NB4 (cell line): ENCODE measurements at places on chromosomes 2 and 18.

DNA sequence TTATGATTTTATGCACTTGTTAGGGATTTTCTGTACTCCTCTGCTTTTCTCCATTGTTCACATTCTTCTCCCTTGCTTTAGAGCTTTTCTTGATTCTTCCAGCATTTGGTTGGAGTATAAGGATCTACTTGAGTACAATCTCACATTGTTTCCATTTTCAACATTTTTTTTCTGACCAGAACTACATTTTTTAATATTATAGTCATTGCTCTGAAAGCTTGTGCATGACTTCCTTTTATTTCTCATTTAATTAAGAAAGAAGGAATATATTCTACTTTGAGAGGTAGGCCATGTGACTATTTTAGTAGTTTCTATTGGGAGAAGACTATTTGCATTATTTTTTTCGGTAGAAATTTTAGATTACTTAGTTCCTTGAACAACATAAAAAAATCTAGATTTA is 200.4 kb downstream of the TMEM247 start:
- no peak for DNase-seq

GRCh38 chr2:150570712-150571111 is 83.2 kb upstream of the RND3 start:
- no peak for DNase-seq

DNA sequence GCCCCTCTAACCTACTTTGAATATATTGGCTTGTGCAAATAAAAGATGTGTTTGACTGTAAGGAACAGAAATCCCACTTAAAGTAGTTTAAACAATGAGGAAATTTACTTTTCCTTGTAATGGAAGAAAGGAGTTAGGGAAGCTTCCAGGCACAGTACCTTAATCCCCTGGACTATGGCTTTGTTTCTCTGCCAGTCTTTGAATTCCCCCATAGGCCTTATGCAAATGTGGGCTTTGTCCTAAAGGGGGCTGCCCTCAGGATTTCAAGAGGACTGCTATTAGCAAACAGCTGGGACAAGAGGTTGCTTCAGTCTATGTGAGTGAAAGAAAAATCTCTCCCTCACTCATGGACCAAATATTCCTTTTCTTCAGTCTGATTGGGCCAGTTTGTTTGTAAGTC is 255.1 kb upstream of the THSD7B start:
- no peak for DNase-seq

- DNase-seq = peak; percentile 45
Measured at GRCh38 chr2:159562248-159562647, 54.1 kb downstream of the BAZ2B start.

DNA sequence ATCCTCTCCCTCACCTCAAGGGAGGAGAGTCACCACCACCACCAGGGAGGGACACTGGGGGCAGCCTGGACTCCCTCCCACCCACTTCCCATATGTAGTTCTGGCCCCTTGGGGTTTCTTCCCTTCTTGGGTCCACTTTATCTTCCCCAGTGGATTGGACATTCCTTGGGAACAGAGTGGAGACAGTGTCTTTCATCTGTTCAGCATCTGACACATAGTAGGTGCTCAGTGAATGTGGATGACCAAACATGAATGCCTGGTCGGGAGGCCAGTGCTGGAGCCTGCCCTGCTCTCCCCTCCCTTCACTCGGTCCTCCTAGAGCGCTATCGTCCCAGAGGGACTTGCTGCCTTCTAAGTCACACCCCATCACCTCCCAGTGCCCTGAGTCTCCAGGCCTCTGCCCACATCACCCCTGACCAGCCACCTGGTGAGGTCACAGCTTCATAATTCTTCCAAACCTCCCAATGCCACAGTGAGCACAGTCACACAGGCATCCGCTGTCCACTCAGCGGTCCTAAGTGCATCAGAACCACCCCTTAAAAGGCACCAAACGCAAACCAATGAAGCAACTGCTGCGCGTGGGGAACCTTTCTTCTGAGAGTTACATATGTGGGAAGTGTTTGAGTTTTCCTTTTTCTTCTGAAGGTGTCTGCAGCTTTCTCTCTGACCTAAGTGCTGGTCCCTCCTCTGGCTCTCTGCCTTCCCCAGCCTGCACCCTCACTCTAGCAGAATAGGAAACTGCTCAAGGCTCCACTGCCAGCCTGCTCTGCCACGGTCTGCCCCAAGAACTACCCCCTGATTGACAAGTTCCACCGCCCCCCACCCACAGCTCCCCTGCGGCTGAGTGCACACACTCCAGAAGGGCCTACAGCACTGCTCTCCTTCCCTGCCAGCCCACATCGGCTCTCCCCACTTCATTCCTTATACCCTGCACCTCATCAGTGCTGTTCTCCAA is 7.2 kb upstream of the SFXN5 start:
- peak; percentile 46 for DNase-seq

- peak; percentile 58 for DNase-seq
Measured at GRCh38 chr2:42169874-42170521, 845 bp downstream of the EML4 start.

DNA sequence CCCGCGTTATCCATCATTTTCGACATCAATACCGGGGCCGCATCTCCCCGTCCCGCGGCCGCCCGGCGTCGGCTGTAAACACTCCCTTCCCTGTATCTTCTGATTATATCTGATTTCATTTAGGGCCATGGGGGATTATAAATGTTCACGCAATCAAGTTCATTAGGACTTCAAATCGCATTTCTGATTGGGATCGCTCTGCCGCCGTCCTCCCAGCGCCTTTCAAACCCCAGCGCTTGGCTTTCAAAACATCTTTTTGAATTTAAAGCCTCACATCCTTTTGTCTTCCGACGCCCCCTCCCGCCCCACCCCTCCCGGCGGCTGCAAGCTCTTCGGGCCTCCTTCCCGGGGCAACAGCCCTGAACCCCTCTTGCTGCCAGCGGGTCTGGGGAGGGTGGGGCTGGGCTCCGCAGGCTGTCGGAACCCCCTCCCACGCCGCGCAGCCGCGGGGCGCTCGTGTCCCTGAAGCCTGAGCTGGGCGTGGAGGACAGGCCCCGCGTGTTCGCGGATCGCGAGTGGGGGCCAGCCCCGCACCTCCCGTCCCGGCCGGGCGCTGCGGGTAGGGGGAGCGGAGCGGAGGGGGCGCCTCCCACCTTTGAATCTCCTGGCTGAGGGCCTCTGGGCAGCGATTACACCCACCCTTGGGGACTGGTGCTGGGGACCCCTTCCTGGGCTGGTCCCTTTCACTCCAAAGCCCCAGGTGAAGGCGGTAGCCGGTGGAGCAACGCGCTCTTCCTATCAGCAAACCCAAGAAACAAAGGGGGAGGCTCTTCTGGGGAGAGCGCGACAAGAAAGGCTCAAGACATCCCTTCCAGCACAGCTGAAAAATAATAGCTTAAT is 11.3 kb upstream of the GBX2 start:
- no peak for DNase-seq

- DNase-seq = peak; percentile 40
Measured at GRCh38 chr2:235106874-235107639, 155.2 kb downstream of the SH3BP4 start.

- DNase-seq = no peak
Measured at GRCh38 chr2:189129971-189130370, 49.6 kb downstream of the COL5A2 start.

DNA sequence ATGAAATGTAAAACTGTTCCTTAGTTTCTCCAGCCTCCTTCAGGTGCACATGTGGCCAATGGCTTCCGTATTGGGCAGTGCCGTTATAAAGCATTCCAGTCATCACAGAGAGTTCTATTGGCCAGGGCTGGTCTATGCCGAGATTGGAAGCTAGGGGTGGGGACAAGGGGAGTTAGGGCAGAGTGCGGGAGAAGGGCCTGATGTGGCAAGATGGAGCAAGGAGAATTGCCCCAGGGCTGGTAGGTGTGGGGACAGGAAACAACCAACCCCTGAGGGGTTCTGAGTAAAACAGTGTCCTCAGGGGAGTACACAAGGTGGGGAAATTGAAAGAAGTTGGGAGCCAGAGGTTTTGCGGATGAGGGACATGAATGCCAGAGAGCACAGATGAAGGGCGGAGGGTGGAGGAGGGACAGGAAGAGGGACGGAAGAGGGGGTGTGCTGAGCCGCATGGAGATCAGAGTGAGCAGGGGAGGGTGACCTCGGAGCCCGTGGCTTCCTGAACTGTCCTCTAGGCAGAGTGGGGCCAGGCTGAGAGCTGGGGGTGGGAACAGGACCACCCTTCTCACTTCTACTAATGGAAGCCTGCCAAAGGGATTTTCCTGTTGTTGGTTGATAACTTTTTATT is 9.1 kb upstream of the ATP6V1C2 start:
- DNase-seq = peak; percentile 29

DNA sequence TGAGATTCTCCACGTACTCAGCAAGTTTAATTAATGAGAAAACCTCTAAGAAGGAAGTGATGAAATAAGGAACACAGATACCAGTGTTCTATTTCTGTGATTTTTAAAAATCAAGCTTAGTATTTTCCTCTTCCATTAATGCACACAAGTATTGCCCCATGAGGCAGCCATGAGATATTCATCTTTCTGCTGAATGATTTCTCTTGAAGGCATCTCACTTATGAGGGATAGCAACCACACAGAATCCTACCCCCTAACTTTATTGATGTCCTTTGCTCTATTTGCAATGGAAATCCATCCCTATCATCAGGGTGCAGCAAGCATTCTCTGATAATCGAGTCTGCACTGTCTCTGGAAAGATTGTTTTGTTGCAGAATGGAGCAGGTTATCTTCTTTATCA is 244.1 kb upstream of the NRP2 start:
- DNase-seq = no peak

GRCh38 chr2:128640166-128640844 is 321.6 kb upstream of the HS6ST1 start:
- DNase-seq = no peak

DNA sequence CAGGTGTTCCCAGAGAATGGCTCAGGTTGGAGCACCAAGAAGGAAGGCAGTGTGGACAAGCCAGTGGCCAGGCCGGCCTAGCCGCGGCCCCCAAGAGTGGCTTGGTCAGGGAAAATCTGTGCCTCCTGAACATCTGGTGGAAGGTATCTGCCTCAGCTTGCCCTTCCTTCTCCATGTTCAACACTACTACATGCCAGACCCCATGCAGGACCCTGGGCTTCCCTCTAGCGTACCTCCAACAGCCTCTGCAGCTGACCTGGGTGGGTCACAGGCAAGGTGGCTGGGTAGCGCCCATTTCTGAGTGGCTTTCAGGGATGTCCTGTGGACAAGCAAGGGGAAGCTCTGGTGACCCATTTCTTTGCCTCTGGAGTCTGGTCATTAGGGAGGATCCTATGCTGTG is 7.7 kb downstream of the WNT10A start:
- no peak for DNase-seq

DNA sequence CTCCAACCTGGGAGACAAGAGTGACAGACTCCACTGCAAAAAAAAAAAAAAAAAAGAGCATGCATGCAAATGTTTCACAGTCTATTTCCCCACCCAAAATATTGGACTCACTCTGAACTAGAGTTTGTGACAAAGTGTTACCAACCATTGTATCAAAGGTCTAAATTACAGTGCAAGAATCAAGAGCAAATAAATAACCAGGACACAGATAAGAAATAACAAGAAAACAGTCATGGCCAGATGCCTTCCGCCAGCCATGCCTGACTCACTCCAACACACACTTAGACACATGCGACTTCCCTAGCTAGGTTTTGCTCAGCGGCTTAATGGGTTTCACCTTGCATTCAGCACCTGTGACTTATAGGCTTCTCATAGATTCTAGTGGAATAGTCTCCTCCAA is 62.8 kb downstream of the CYB5A start:
- no peak for DNase-seq

DNA sequence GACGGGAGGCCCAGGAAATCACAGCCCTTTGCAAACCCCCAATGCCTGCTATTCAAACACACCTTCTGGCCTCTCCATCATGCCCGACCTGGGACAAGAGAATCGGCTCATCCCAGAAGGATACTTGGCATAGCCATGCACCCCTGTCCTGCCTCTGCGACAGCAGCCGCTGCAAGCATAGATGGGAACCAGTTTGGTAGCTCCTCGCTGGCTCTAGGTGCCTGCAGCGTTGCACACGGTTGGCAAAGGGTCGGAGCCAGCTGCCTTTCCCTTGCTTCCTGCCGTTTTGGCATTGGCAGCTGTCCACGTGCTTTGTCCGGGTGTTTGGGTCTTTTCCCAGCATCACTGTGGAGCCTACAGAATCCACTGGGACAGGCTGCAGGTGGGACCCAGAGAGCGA is 76.9 kb downstream of the TWIST2 start:
- no peak for DNase-seq

- DNase-seq = no peak
Measured at GRCh38 chr2:2149379-2149778, 181.7 kb downstream of the MYT1L start.

- no peak for DNase-seq
Measured at GRCh38 chr18:59743566-59743965, 46.3 kb upstream of the CCBE1 start.

- no peak for DNase-seq
Measured at GRCh38 chr2:205089958-205090357, 544.7 kb downstream of the PARD3B start.

- DNase-seq = peak; percentile 46
Measured at GRCh38 chr2:28610583-28611201, 114.8 kb downstream of the PLB1 start.

- no peak for DNase-seq
Measured at GRCh38 chr2:10388954-10389560, 59.1 kb downstream of the ODC1 start.

DNA sequence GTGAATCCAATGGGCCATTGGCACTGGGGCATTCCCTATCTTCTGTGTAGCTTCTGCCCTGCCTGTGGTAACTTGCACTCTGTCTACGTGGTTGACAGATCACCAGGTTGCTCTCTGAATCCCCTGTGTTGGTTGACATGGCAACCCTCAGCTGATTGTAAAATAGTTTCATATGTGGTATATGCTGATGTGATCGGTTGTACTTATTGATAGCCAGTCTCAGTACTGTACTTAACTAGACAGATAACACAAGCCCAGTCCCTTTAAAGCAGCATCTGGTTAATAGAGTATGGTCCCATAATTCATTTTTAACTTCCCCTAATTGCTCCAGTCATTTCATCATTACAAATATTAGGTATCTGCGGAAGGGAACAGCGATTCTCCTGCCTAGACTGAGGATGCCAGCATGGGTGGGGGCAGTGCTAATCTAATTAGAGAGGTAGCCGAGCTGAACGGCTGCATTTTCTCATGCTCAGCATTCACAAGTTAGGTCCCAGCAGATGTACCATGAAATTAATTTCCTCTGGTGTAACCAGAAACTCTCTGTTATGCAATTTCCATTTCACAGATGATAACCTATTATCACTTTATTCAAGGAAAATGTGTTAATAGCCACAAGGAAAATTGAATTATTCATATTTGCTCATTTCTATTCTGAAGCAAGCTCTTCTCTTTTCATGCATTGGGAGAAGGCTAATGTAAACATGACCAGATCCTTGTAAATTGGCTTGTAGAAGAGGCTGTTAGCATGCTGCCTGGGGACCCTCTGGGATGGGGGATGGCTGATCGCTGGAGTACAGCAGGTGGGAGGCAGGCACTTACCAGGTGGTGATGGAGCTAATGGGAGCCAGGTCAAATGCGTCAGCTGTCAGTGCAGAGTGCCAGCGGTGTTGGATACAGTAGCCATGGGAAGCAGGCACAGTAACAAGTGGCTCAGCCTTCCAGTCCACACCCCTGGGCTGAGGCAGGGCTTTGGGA is 608.3 kb downstream of the GALR1 start:
- no peak for DNase-seq

DNA sequence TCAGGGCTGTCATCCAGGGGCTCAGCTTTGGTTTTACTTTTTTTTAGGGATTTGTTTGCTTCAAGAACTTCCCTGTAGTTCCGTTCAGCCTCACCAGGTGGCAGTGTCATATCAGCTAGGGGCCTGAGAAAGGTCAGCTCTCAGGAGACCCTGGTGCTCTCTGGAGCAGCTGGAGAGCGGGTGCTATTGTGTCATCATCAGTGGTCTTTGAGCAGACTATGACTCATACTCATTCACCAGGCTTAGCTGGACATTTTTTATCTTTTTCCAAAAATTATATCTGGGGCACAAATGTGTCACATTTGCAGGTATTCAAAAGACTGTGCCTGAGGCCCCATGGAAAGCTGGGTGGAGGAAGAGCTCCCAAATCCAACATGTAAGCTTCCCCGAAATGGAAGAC is 24.4 kb downstream of the ZNF892 start:
- peak; percentile 93 for DNase-seq
